ENCODE measurements at places on chromosomes 2 and 18.

GRCh38 chr2:131126436-131126835 lies 21.3 kb downstream of the PLEKHB2 start:
- no peak for DNase-seq

GRCh38 chr2:154324601-154325000 lies 373.9 kb upstream of the KCNJ3 start:
- no peak for DNase-seq

- no peak for DNase-seq
Measured at GRCh38 chr2:129805899-129806298, 173.6 kb upstream of the RAB6C start.

GRCh38 chr2:24049485-24050021 lies at the start of gene FKBP1B:
Gene FKBP1B, plus strand, starts transcription at chr2:24049741. Its CDS starts 109 bp downstream, at chr2:24049850.
- DNase-seq, result no peak

DNA sequence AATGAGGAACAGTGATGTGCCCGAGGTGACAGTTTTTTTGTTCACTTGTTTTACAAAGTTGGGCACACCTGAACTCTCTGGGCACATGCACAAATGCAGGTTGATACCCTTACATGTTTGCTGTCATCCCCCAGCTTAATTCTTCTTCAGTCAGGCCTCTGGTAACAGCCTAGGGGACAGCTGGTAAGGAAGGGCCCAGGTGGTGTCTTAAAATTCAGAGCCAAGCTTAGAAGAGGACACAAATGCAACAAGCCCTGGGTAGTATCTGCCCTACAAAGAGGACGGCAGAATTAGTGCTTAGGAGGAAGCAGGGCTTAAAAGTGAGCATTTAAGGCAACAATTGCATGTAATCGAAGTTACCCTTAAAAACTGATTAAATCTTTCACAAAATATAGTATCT lies 171.9 kb upstream of the ACAA2 start:
- DNase-seq, result no peak

- DNase-seq, result no peak
Measured at GRCh38 chr2:43425659-43426058, 170.2 kb downstream of the THADA start.

DNA sequence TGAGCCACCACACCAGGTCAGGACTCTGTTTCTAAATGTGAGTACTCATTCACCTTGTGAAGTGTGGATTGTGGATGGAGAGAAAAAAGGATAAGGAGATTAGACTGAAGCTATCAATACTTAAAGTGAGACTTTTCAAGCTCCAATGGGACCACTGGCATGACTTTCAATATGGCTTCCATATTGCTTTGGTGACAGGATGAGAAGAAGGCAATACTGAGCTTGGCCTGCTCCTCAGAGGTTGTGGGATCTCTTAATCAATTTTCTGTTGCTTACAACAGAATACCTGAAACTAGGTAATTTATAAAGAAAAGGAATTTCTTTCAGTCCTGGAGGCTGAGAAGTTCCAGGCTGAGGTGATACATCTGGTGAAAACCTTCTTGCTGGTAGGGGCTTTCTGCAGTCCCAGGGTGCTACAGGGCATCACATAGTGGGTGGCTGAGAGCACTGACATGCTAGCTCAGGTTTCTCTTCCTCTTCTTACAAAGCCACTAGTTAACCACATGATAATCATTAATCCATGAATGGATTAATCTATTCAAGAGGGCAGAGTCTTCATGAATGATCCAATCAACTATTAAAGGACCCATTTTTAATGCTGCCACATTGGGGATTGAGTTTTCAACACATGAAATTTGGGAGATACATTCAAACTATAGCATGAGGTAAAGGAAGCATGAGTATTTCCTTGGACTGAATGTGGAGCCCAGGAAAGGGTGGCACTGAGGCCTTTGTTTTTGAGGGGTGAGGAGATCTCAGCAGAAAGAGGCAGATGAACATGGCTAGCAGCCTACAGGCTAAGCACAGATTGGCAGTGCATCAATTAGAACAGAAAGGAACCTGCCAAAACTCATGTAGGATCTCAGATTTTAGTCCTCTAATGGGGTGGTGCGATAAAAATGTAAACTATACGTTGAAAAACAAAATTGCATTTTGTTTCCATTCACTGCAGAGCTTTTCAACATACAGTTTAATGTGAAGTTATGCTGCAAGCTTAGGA lies 274.5 kb downstream of the PIK3C3 start:
- no peak for DNase-seq

GRCh38 chr2:240427729-240428128 lies 7.7 kb upstream of the GPC1 start:
- no peak for DNase-seq
